ENCODE measurements at places on chromosomes 2 and 18.

GRCh38 chr18:77755187-77755586 is 505.5 kb downstream of the GALR1 start:
- no peak overlapping the region for H3K27ac ChIP-seq
- DNase-seq: no peak
- H3K4me3 ChIP-seq: no peak overlapping the region
- no peaks in the 10 kb centered on the region for H3K36me3 ChIP-seq
- no peaks in the 10 kb centered on the region for H3K27me3 ChIP-seq
- H3K4me1 ChIP-seq: no peaks in the 10 kb centered on the region

DNA sequence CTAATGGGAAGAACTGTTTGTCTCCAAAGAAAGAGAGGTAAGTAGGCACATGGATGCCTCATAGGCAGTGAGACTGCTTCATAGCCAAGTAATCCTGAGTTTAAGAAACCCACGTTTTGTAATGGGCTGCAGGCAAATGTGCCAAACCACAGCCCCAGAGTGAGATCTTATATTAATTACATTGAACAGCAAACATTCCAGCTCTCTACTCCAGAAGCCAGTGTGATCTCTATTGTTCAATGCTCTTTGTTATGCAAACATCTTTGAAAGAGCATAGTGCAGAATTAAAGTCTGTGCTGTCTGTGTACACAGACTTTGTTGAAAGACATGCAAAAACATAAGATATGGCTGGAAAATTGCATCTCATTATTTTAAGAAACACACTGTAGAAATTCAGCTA is 720.8 kb upstream of the REG3G start:
- DNase-seq: no peak
- no peaks in the 10 kb centered on the region for H3K4me1 ChIP-seq
- no peaks in the 10 kb centered on the region for H3K36me3 ChIP-seq
- no peak overlapping the region for H3K4me3 ChIP-seq

- peak; percentile 53 for DNase-seq
- no peaks in the 10 kb centered on the region for H3K4me1 ChIP-seq
- H3K27me3 ChIP-seq: no peaks in the 10 kb centered on the region
- H3K4me3 ChIP-seq: no peak overlapping the region
These were observed 11.2 kb downstream of the ANKAR start for GRCh38 chr2:189685540-189686229.

DNA sequence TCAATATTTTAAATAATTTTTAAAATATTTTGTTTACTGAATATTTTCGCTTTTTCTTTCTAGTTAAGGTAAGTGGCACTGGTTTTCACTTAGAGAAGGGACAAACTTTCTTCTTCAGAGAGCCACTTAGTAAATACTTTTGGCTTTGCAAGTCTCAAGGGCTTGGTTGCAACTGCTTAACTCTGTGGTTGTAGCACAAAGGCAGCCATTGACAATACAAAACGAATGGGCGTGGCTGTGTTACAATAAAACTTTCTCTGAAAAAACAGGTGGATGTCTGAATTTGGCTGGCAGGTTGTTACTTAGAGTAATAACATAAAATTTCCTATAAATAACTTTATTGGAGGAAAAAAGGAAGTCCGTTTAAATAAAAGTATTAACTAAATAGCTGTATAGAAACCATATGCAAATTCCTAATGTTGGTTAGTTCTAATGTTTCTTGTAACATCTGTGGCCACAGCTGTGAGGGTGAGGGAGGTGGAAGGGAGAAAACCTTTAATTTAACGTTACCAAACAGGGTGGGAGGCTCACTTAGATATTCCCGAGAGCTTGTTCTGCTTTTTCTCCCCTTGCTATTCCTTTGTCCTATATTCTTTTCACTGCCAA is 62.4 kb upstream of the TNP1 start:
- no peak overlapping the region for H3K4me3 ChIP-seq
- DNase-seq: no peak
- no peak overlapping the region for H3K27ac ChIP-seq
- H3K4me1 ChIP-seq: no peaks in the 10 kb centered on the region

GRCh38 chr18:49563130-49563540 is 1.3 kb downstream of the LIPG start:
- H3K27ac ChIP-seq: no peak overlapping the region
- H3K4me1 ChIP-seq: peaks cover 30% of the 10 kb centered on the region
- H3K27me3 ChIP-seq: peaks cover 64% of the 10 kb centered on the region
- no peak for DNase-seq
- no peaks in the 10 kb centered on the region for H3K36me3 ChIP-seq

DNA sequence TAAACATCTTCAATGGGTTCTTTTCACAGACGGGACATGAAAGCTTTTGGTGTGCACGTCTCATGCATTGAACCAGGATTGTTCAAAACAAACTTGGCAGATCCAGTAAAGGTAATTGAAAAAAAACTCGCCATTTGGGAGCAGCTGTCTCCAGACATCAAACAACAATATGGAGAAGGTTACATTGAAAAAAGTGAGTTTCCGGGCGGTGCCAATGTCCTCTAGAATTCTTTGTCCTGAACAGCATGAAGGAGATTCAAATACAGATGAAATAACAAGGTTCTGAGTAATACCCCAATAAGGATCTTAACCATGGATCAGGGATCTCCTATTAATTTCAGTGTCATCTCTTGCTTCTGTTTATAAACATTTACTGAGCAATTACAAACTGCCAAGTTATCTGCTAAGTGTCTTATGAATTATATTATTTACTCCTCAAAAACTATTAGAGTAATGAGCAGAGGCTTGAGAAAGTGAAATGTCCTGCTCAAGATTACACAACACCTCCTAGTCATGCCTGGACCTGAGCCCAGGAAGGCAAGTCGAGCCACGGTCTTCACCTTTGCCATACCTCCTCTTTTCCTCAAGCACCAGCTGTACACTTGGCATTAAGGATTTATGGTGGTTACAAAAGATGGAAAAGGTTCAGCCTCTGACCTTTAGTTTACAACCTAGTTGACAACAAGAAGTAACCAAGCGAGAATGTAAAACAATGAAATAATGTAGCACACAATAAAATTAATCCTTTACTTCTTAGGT is 22.6 kb downstream of the DHRS9 start:
- no peaks in the 10 kb centered on the region for H3K27me3 ChIP-seq
- H3K27ac ChIP-seq: no peak overlapping the region
- no peak for DNase-seq

GRCh38 chr2:24164416-24164973 is 10.4 kb upstream of the FAM228A start:
- peaks cover 7% of the 10 kb centered on the region for H3K36me3 ChIP-seq
- H3K27ac ChIP-seq: no peak overlapping the region
- no peaks in the 10 kb centered on the region for H3K27me3 ChIP-seq
- no peaks in the 10 kb centered on the region for H3K4me1 ChIP-seq

DNA sequence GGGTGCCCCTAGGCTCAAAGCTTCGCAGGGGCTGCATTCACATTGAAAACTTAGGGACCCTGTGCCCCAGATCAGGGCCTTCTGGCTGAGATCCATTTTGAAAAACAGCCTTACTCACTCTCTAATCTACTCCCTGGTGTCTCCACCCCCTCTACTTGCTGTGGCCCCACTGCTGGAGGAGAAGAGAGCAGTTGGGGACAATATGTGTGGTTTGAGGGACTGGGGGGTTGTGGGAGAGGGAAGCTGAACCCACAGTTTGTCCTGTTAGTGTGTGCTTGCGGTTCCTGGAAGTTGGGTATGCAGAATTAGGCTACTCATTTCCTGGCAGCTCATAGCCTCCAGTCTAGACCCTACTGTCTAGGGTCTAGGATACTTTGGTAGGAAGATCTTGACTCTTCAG is 211.4 kb downstream of the PRKCE start:
- no peak overlapping the region for H3K27ac ChIP-seq
- H3K4me1 ChIP-seq: peaks cover 9% of the 10 kb centered on the region
- no peaks in the 10 kb centered on the region for H3K36me3 ChIP-seq
- H3K27me3 ChIP-seq: no peaks in the 10 kb centered on the region

- no peak for DNase-seq
- no peak overlapping the region for H3K27ac ChIP-seq
- H3K4me1 ChIP-seq: peaks cover 20% of the 10 kb centered on the region
- no peaks in the 10 kb centered on the region for H3K27me3 ChIP-seq
These were observed 53.1 kb downstream of the CDC42EP3 start for GRCh38 chr2:37618326-37618725.

GRCh38 chr2:52386433-52387030 is 1354.6 kb upstream of the NRXN1 start:
- H3K4me1 ChIP-seq: no peaks in the 10 kb centered on the region
- no peak overlapping the region for H3K27ac ChIP-seq
- H3K36me3 ChIP-seq: no peaks in the 10 kb centered on the region
- DNase-seq: no peak
- H3K27me3 ChIP-seq: no peaks in the 10 kb centered on the region

- H3K36me3 ChIP-seq: no peaks in the 10 kb centered on the region
- no peak overlapping the region for H3K27ac ChIP-seq
- H3K4me3 ChIP-seq: no peak overlapping the region
These were observed 784.6 kb upstream of the ZEB2 start for GRCh38 chr2:145304501-145304900.

DNA sequence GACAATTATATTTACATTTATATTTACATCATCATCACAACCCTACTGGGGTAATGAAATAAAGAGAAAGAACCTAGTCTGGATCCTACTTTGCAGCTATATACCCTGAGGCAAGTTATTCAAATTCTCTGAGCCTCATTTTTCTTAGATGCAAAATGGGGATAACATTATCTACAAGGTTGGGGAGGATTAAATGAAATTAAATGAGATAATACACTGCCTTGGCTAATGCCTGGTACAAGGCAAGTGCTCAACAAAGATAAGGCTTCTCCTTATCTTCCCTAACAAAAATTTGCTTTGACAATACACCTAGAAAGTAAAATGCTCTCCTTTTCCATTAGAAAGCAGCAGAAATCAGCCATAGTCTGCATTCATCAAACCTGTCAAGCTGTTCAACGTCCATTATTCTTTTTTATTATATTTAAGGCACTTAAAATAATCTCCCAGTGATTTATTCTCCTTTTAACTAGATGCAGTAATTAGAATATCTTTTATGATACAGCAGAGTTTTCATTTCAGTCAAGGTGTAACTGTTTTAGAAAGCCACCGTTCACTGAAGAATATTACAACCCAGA is 44.8 kb downstream of the TCF4 start:
- DNase-seq: no peak
- H3K4me3 ChIP-seq: no peak overlapping the region
- no peaks in the 10 kb centered on the region for H3K4me1 ChIP-seq
- no peaks in the 10 kb centered on the region for H3K27me3 ChIP-seq

GRCh38 chr2:207481924-207482323 is 47.8 kb upstream of the CREB1 start:
- H3K27ac ChIP-seq: no peak overlapping the region
- DNase-seq: no peak
- no peaks in the 10 kb centered on the region for H3K27me3 ChIP-seq
- H3K4me3 ChIP-seq: no peak overlapping the region
- H3K4me1 ChIP-seq: peaks cover 34% of the 10 kb centered on the region

DNA sequence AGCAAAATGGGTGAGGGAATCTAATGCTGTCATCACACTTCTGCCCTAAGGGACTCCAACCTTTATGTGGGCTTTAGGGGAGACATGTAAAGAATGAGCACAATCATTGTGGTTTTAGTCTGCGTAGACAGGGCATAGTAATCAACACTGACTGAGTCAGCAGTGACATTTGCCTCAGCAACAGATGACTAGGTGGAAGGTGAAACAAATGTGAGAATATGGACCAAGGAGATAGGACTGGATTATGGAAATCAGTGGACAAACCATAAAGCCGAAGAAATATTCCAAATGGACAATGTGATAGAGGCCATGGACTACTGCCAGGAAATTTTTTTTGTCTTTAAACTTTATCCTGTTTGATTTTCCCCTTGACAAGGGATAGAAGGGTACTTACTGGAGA is 83.9 kb downstream of the PDK1 start:
- DNase-seq: no peak
- no peaks in the 10 kb centered on the region for H3K4me1 ChIP-seq
- no peak overlapping the region for H3K4me3 ChIP-seq
- no peak overlapping the region for H3K27ac ChIP-seq
- H3K27me3 ChIP-seq: no peaks in the 10 kb centered on the region
- H3K36me3 ChIP-seq: no peaks in the 10 kb centered on the region

DNA sequence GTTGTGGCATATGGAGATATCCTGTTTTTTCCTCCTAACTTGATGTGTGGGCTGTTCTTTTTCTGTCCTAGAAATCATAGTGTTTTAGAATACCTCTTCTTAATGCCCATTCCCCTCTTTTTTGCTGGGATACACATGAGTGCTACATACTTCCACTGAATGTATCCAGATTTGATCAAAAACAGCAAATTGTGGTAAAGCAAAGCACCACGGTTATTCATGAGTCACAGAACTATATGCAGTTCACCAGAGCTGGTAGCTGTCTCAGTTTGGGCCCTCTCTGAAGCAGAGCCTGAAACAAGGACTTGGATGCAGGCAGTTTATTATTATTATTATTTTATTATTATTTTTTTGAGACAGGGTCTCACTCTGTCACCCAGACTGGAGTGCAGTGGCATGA is 69.9 kb upstream of the CTLA4 start:
- no peaks in the 10 kb centered on the region for H3K27me3 ChIP-seq
- no peak for DNase-seq
- no peaks in the 10 kb centered on the region for H3K36me3 ChIP-seq
- no peak overlapping the region for H3K4me3 ChIP-seq

- H3K4me1 ChIP-seq: no peaks in the 10 kb centered on the region
- H3K4me3 ChIP-seq: no peak overlapping the region
- H3K36me3 ChIP-seq: no peaks in the 10 kb centered on the region
These were observed 230.7 kb downstream of the MYO3B start for GRCh38 chr2:170408461-170409163.

DNA sequence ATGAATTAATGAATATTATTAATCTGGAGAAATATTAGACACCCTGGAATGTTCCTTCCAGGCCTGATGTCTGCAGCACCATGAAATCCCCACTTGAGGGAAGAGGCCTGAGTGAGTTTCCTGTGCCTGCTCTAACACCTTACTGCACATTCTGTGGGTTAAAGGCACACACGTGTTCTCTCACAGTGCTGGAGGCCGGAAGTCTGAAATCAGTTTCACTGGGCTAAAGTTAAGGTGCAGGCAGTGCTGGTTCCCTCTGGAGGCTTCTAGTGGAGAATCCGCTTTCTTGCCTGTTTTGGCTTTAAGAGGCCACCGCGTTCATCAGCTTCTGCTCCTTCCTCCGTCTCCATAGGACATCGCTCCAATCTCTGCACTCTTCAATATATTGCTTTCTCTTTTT is 48.7 kb downstream of the ACKR3 start:
- H3K36me3 ChIP-seq: no peaks in the 10 kb centered on the region
- no peak for DNase-seq
- no peak overlapping the region for H3K4me3 ChIP-seq
- H3K27ac ChIP-seq: no peak overlapping the region
- H3K27me3 ChIP-seq: no peaks in the 10 kb centered on the region

GRCh38 chr2:46187112-46187618 is 110.0 kb upstream of the EPAS1 start:
- H3K27ac ChIP-seq: peak overlapping the region; percentile 58
- peak; percentile 42 for DNase-seq

GRCh38 chr2:3319745-3320566 is 57.7 kb downstream of the EIPR1 start:
- H3K36me3 ChIP-seq: peaks cover 12% of the 10 kb centered on the region
- no peaks in the 10 kb centered on the region for H3K27me3 ChIP-seq
- DNase-seq: no peak
- H3K4me1 ChIP-seq: no peaks in the 10 kb centered on the region
- H3K4me3 ChIP-seq: no peak overlapping the region
- no peak overlapping the region for H3K27ac ChIP-seq
